Effector memory CD4-positive, alpha-beta T cell (primary cell): ENCODE measurements at places on chromosomes 5 and 9.

GRCh38 chr9:87803623-87804345 is 77.9 kb downstream of the CTSL start:
- DNase-seq: no peak

- DNase-seq: no peak
These were observed 70.7 kb downstream of the CSNK1G3 start for GRCh38 chr5:123582550-123583285.

- no peak for DNase-seq
These were observed 29.3 kb downstream of the AMBP start for GRCh38 chr9:114048533-114049415.

GRCh38 chr5:123350742-123351141 is 72.5 kb downstream of the CEP120 start:
- no peak for DNase-seq

DNA sequence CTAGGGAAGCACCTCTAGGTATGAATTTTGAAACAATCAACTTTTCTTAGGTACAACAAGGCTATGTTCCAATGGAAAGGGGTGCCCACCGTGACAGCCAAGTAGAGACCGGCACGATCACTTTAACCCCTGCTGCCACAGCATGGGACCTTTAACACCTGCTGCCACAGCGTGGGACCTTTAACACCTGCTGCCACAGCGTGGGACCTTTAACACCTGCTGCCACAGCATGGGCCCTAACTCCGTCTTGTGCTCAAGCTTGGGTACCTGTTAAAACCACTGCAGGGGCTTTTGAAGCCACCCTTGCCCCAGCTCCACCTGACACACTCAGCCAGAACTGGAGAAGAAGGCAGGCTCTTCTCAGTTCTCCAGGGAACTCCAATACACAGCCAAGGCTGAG is 18.2 kb upstream of the MXD3 start:
- DNase-seq: no peak

DNA sequence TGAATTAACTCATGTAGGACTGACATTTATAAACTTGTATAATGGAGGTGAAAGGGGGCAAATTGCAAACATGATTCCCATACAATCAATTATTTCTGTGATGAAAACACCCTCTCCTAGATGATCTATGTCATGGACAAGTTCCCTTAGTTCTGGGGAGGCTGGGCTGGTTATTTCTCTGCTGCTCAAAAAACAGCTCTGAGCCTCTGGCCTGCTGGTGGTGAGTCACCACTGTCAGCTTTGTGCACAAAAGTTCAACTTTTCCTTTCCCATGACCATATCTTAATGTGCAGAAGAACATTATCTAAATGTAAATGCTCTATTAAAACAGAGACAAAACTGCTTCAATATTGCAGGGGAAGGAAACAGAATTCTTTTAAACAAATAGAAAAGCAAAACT is 85.0 kb downstream of the HMHB1 start:
- DNase-seq: no peak

DNA sequence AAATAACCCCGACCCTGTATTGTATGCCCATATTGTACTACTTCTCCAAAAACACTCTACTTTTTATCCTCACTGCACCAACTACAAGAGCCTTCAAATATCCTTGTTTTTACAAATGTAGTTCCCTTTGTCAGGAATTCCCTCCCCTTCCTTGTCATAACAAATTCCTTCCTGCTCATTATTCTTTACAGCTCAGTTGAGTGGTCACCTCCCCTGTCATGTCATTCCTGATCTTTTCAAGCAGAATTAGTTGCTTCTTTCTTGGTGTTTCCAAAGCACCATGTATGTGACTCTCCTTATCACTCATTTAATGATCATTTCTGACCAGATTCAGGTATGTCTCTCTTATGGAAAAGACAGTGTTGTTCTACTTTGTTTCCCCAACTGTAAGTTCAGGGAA is 194.2 kb upstream of the SMC2 start:
- no peak for DNase-seq

- no peak for DNase-seq
These were observed 293.7 kb downstream of the KIF4B start for GRCh38 chr5:155307229-155307628.

GRCh38 chr5:91794455-91794854 is 411.3 kb upstream of the ARRDC3 start:
- DNase-seq: no peak

GRCh38 chr9:21598749-21599148 is 116.6 kb upstream of the IFNE start:
- no peak for DNase-seq
